ENCODE measurements at places on chromosomes 16 and 17.
A peak's percentile ranks its signal among the peaks of the same experiment; 100 is the strongest.

DNA sequence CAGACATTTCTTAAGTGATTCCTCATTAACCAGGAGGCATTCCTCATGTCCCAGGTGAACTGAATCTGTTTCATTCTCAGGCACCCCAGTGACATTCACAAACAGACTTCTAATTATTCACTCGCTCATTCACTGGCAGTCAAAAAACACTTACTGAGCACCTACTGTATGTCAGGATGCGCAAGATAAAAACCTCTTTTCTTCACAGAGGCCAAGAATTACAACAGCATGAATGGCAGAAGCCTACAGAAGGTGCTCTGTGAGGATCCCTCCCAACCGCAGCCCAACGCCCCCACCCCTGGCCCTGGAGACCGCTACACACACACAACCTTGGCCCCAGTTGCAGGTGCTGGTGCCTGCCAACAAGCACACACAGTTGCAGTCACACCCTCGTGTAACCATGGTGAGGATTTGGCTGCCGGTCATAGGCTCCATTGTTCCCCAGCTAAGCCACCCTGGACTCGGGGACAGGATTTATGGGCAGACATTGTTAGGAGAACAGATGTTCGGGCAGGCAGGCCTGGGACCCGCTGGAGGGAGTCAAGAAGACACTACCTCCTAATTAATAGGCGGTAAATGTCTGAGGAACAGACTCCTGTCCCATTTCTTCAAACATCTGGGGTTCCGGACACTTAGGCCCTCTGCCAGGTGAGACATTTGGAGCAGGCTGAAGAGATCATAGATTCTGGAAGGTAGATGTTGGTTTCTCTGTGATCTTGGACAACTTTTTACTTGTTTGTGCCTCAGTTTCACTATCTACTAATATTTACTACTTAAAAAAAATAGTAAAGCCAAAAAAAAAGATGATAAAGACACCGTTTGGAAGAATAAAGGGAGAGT lies 43.2 kb downstream of the CUEDC1 start:
- no peak for DNase-seq

- no peak for DNase-seq
Measured at GRCh38 chr16:30972872-30973271, 12.1 kb upstream of the HSD3B7 start.

DNA sequence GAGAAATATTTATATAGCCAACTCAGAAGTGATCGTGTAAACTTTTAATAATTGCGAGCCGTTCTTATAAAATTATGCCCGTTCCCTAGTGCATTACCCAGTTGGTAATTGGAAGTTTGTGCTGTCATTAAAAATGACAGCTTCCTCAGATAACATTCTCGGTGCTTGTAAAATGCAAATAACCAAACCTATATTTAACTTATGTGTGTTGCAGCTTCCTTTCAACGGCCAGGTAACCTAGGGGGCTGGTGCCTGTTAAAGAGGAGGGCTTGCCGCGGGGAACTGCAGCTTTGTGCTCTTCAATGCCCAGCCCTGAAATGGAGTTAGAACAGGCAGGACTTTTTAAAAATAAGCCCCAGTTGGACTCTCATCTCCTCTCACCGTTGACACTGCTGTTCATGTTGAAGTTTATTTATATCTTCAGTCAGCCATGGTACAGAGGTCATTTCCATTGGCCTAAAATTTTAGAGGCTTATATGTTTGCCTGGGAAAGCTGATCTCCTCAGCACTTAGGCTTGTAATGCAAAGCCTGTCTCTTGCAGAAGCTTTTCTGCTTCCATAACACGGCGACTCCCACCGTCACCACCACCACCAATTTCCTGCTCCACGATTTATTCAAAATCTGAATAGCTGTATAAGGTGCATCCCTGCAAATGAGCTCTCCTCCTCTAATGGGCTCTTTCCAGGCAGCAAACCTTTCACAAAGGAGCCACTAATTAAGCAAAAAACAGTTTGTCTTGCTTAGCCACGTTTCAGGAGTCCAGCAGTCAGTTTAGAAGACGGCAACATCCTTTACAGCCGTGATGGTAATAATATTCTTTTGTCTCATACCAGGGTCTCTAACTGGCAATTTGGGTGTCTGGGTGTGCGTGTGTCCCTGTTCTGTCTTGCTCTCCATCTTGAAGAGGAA lies 74.7 kb downstream of the RPA1 start:
- no peak for DNase-seq

GRCh38 chr17:39450051-39450450 lies 1.0 kb downstream of the MED1 start:
- DNase-seq = no peak

- peak; percentile 28 for DNase-seq
Measured at GRCh38 chr16:12236589-12236988, 260.1 kb downstream of the SNX29 start.

DNA sequence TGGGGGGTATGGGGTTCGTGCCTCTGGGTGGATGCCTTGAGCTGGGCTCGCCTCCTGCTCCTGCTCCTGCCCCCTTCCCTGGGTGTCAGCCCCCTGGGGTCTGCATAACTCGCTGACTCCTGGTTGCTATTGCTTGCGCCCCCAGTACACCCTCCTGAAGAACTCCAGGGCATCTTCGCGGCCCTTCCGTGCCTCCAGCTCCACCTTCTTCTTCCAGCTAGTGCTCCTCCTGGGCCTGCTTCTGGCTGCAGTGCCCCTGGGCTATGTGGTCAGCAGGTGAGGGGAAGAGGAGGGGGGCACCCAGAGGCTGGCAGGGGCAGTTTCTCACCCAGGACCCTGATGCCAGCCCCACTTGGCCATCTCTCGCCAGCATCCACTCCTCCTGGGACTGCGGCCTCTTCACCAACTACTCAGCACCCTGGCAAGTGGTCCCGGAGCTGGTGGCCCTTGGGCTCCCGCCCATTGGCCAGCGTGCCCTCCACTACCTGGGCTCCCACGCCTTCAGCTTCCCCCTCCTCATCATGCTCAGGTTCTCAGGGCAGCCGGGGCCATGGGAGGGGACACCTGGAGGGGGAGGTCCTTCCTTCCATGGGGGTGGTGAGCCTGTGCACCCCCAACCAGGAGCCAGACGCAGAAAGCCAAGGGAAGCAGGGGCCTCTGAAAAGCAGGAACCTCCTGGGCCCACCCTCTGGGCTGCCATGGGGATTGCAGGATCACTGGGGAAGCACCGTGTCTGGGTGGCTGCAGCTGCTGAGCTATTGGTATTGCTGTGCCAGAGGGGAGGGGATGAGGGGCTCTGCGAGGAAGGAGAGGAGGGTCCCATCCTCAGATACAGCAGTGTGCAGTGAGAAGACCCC lies 7.8 kb upstream of the C17orf99 start:
- no peak for DNase-seq

DNA sequence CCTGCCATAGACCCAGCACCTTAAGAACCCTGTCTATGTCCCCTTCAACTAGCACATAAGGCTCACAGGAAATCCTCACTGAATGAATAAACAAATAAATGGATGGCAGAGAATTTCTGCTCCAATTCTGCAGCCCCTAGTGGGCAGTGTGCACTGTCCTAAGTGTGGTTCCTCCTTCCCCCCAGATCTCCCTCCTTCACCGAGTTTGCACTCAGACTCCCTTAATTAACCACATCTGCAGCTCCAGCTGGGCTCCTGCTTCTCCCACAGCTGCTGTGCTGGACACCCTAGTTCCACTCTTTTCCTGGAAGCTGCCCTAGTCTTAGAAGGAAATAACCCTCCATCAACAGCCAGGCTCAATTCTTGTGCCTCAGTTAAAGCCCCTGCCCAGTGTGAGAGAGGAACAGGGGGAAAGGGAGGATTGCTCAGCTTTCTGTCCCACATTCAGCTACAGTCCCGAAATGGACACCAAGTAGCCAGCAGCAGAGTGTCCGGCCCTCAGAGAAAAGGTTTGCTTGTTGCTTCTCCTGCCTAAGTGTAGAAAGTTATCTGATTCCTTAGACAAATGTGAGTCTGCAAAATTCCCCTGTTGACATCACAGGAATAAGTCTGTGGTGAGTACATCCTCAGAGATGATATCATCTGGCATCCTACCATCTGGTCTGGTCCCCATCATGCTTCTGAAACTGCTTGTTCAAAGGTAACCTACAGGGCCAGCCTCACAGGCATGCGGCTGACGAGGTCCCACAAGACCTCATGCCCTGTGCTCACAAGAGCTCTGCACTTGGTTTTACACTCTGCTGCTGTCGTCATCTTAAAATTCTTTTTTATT lies 12.3 kb downstream of the LRRC3C start:
- peak; percentile 84 for DNase-seq

DNA sequence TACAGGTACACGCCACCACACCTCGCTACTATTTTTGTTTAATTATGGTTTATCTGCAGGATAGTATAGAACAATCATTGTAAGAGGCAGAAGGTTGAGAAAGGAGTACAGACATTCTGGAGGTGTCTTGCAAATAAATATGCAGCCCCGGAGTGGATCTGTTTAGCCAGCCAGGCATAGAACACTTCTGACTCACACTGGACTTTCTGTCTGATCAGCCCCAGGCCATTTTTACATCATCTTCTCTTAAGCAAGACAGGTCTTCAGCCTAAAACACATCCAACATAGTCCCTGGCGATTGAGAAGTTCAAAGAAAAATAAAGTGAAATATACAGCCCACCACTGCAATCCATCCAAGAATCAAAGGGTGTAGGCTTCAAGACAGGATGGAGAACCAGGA lies 81.4 kb downstream of the XYLT1 start:
- DNase-seq = no peak

- no peak for DNase-seq
Measured at GRCh38 chr17:74362069-74362405, 369 bp upstream of the BTBD17 start.

DNA sequence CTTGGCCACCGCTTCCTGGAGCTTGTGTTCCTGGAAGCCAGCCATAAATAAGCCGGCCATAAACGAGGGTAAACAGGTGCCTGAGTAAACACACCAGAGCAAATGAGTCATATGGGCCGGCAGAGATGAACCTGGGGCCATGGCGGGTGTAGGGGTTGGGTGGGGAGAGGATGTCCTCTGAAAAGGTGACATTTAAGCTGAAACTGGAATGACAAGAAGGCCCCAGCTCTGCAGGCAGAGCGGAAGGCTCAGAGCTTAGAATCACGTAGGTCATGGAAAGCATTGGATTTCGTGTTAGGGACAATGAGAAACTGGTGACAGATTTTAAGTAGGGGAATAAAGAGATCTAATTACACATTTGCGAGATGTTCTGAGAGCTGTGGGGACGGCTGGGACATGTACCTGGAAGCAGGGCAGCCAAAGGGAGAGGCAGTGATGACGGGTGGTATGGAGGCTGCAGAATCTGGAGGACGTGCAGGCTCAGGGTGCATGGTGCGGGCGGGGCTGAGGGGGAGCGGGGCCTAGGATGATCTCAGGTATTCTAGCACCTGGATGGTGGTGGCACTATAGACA lies 8.1 kb upstream of the DNASE1 start:
- no peak for DNase-seq

DNA sequence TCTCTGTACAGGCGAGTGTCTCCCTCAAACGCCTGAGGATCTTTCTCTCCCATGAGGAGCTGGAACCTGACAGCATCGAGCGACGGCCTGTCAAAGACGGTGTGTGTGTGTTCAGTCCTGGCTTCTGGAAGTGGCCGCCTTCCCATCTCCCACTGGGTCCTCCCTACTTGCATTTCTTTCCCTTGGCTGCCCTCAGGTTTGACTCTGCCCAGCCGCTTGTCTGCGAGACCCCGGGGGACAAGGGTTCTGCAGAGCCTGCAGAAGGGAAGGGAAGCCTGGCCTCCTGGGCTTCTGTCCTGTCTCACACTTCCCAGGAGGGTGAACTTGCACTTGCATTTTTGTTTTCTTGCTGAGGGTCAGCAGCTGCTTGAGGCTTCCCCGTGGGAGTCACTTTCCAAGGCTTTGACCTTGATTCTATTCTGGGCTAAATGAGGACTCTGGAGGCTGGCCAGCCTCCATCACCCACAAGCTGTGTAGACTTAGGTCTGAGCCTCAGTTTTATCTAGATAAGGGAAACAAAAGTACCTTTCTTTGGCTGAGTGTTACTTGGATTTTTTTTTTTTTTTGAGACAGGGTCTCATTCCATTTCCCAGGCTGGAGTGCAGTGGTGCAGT lies 122.3 kb downstream of the ABCC1 start:
- no peak for DNase-seq

DNA sequence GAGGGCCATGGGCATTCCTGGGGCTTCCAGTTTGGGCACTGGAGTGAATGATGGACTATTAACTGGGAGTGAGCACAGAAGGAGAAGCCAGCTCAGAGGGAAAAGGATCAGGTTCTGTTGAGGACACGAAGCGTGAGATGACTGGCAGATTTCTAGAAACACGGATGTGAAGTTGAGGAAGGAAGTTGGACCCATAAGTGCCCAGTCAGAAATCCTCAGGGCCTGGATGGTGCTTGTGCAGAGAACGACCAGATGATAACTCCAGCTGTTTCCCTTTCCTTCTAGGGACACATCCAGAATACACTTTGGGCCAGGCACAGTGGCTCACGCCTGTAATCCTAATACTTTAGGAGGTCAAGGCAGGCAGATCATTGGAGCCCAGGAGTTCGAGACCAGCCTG lies 23.3 kb upstream of the ANKRD40CL start:
- no peak for DNase-seq

- DNase-seq = no peak
Measured at GRCh38 chr16:75292691-75293090, 41.3 kb upstream of the BCAR1 start.

DNA sequence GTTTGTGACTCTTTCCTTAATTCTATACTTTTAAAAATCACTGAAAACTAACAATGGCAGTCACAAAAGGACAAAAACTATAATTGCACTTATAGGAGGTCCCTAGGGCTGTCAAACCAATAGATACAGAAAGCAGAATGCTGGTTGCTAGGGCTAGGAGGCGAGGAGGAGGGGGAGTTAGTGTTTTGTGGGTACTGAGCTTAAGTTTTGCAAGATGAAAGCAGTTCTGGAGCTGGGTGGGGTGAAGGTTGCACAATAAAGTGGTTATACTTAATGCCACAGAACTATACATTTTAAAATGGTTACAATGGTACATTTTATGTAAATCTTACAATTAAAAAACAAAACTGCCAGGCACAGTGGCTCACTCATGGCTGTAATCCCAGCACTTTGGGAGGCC lies 27.3 kb downstream of the NUBP1 start:
- no peak for DNase-seq

GRCh38 chr16:29925105-29925756 lies 795 bp downstream of the KCTD13 start:
- no peak for DNase-seq

GRCh38 chr17:37743612-37743874 lies 1.3 kb downstream of the HNF1B start:
- peak; percentile 70 for DNase-seq

- no peak for DNase-seq
Measured at GRCh38 chr16:4578961-4579530, 22.9 kb downstream of the C16orf96 start.

- no peak for DNase-seq
Measured at GRCh38 chr16:48946686-48947370, 334.8 kb downstream of the CBLN1 start.

DNA sequence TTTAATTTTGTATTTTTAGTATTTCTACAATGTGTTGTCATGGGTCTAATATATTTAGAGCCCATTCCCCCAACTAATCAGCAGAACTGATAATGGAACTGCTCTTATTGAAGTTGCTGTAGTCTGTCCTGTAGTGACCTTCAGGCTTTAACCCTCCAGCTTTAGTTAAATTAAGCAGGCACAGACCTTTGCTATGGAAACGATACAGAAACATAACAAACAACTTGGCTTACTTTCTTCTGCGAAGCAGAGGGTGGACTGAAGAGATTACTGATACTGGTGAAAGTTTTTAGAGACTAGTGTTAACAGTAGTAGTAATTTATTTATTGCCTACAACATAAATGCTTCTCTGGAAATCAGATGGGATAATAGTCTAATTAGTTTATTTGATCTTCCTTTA lies 61.4 kb downstream of the NFATC3 start:
- DNase-seq = no peak

All from RCC 7860 (cell line).